ENCODE measurements at places on chromosomes 11 and 22.

GRCh38 chr11:61087426-61088119, 14.7 kb upstream of the CD5 start:
- DNase-seq: no peak

- peak; percentile 66 for DNase-seq
Observed at GRCh38 chr11:115503083-115503885, 931 bp downstream of the CADM1 start.

DNA sequence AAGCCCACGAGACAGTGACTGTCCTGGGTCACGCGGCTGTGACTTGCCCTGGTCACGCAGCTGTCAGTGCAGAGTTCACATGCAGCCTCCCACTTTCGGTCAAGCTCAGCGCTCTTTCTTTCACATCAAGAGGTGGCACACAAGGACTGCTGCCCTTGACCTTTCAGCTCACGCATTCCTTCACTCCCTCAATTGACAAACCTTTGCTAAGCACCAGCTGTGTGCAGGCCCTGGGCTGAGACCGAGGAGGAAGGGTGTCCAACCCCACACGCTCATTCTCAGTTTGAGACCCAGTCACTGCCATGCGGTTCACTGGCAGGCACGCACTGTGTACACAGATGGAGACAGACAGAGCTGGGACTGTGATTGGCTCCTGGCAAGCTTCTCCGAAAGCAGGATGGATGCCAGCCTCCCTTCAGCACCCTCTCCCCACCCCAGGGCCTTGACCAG, 70.3 kb downstream of the SCUBE1 start:
- no peak for DNase-seq

DNA sequence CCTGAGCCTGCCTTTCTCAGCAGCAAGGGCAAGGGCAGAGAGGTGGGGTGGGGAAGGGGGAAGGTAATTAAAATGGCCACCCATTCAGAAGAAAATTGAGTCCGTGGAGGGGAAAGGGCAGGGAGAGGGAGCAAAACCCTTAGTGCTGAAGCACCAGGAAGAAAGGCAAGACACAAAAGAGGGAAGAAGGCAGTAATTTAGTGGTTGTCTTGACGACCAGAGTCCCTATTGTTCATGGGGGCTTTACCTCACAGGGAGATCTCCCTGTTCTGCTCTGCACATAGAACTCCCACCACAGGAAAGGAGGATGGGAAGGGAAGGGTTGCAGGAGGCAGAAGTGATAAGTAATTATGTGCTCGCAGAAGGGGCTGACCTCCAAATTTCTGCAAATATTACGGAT, 23.4 kb downstream of the SNX19 start:
- no peak for DNase-seq

GRCh38 chr22:38264322-38264843, 8.4 kb downstream of the TMEM184B start:
- DNase-seq: no peak

- DNase-seq: no peak
Observed at GRCh38 chr11:115660030-115660805, 156.0 kb upstream of the CADM1 start.

DNA sequence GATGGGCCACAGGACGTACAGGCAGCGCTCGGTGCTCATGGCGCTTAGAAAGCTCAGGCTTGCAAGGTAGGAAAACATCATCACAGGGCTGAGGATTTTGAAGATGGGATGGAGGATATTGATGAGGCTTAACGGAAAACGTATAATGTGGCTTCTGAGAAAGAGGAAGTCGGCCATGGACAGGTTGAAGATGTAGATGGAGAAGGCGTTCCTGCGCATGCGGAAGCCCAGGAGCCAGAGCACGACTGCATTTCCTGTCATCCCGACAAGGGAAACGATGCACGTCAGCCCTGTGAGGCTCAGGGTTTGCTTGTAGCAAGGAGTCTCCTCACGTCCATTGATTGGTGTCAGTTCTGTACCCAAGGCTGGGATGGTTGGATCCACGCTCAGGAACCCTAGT, 17.4 kb upstream of the MRGPRX1 start:
- no peak for DNase-seq

GRCh38 chr11:76627606-76628005, 42.9 kb downstream of the LRRC32 start:
- DNase-seq: peak; percentile 34

DNA sequence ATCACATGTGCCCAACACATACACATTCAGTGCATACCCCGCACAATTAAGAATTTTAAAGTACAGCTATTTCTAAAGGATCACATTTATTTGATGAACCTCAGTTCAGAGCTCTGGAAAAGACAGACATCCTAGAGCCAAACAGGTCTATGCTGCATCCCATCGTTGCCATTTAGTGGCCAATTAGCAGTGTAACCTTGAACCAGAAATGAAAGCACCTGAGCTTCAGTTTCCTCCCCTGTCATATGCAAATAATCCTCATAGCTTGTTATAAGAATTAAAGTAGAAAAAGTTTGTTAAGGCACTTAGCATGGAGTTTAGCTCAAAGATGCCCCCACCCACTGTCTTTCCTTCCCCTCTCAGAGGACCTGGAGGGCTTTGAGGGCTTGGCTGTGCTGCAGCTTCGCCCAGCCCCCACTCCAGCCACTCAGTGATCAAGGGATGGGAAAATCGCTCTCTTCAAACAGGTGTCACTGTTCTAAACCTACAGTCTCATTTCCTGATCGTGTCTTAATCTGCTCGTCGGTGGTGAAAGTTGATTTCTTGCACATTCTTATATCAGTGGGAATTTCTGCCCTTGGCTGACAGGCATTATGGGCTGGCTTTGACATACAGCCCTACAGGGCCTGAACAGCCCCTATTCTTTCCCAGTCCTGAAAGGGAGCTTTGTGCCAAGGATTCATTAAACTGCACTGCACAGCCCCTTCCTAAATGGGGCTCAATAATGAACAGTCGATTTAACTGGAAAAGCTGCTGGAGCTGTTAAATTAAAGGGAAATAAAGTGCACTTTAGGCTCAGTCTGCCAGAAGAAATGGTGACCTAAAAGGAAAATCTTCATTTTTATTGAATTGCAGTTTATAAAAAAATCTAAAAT, 23.3 kb upstream of the FAM181B start:
- DNase-seq: no peak

- peak; percentile 84 for DNase-seq
Observed at GRCh38 chr11:35539781-35540281, 14.4 kb upstream of the PAMR1 start.

DNA sequence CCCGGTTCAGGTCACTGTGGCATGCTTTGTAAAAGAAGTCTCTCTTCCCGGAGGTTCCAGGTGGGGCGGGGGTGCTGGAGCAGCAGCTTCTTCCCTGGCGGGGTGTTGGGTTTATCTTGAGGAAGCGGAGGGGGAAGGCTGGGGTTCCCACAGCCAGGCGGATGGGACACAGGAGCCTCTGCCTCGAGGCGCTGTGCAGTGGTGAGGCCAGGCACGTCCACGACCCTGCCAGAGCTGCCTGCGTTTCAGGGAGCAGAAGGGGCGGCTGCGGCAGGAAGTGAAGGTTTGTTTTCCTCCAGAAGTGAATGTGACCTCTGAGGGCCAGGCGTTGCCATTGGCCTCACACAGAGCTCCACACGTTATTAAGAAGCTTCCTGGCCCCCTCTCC, 20.1 kb upstream of the ADORA2A start:
- no peak for DNase-seq

GRCh38 chr11:45021692-45022141, 71.0 kb upstream of the TP53I11 start:
- peak; percentile 82 for DNase-seq

DNA sequence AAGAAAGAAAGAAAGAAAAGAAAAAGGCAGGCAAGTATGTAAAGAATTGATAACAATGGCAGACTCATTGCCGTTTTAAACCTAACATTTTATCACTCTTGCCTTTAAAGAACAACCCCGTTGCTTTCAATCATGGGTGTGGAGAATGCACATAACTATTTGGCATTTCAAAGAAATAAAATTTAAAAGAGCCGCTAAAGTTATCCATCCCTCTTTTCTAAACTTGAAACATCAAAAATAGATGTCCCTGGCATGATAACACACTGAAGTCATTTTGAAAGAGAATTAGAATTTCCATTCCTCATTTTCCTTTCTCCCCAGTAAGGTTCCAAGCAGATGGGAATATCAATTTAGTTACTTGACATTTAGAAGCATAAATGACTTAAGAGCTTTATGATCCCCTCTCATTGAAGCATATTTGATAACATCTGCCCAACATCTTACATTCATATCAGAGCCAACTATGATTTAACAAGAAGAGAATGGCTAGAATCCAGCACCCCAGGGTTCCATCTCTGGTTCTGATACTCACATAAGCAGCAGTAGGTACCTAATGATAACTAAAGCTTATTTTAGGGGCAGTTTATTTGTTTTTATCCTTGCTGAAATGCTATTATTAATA, 529.6 kb upstream of the LRRC4C start:
- no peak for DNase-seq

DNA sequence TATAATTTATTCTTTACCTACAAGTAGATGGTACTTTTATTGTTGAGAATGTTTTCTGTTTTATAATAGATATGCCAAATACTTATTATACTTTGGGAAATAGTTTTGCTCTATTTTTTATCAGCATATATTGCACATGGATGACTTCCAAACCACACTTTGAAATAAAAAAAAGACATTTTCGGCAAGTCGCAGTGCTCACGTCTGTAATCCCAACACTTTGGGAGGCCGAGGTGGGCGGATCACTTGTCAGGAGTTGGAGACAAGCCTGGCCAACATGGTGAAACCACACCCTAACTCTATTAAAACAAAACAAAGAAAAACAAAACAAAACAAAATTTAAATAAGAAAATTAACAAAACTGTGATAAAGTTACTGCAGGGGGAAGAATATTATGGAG, 983.9 kb upstream of the CNTN5 start:
- DNase-seq: no peak

DNA sequence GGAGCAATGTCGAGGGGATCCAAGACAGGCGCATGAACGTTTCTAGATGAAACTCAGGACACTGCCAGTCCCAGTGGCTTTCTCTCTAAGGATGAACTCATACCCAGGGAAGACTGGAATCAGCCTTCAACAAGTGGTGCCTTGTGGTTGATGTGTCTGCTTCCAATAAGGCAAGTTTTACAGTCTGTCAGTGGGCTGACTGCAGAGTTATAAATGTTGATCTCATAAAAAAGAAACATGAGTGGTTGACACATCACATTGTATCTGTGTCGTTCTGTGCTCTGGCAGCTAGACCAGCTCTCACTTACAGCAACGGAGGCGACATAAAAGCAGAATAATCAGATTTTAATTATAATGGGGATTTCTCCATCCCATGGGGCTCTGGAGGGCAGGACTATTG, 96.7 kb downstream of the SNX19 start:
- no peak for DNase-seq

- peak; percentile 59 for DNase-seq
Observed at GRCh38 chr11:10414659-10415058, 40.4 kb upstream of the AMPD3 start.

GRCh38 chr11:132822276-132822675, 710.0 kb downstream of the OPCML start:
- DNase-seq: no peak

DNA sequence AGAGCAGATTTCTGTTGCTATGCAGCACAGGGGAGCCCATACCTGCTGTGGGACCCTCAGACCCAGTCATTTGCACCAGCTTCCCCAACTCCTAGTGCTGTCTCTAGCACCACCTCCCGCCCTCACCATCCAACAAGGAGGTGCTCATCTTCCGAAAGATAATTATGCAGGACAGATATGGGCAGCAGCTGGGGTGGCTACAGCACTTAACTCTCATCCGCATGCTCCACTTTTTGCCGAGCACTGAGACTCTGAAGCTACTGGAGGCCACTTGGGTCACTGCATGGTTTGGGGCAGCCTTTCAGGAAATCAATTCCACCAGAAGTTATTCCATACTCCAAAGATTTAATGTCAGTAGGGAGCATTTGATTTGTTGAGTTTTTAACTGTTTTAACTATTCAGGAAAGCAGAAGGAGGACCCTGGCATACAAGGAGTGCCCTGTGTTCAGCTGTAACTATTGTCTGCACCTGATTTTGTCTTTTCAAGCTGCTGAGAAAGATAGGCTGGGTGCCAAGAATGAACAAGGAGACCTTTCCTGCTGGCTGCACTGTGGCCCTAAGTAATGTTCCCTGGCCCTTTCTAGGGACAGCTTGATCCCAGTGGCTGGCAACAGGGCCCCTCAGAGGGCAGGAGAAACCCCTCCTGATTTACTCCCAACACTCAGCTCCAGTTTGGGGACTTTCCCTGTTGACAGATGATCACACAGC, 67.3 kb upstream of the CSNK2A3 start:
- no peak for DNase-seq

GRCh38 chr11:13136272-13136596, 127.1 kb downstream of the RASSF10 start:
- no peak for DNase-seq

- no peak for DNase-seq
Observed at GRCh38 chr11:9014826-9015225, 11.0 kb upstream of the NRIP3 start.

- no peak for DNase-seq
Observed at GRCh38 chr11:23405350-23405937, 545.2 kb upstream of the CCDC179 start.

GRCh38 chr22:26786398-26786797, 129.0 kb downstream of the MIAT start:
- DNase-seq: no peak

GRCh38 chr11:47257517-47258316, at the start of gene NR1H3:
TSS of gene NR1H3 (plus strand) at chr11:47257996. CDS start at chr11:47259217, 1,221 bp downstream.
- peak; percentile 84 for DNase-seq

DNA sequence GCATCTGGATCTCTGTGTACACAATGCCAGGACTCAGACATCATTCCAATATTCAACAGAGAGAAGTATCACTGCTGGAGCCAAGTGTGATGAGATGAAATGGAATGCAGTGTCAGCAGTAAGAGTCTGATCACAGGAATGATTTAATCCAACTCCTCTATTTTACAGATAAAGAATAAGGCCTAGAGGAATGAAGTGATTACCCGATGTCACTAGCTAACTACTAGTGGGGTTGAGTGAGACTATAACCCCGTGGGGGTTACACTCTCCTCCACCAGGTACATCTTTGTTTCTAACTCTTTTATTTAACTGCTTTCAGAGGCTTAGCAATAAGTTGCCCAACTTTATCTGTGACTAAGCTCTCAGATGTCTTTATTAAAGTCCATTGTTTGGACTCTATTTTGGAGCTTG, 94.2 kb upstream of the FAT3 start:
- DNase-seq: no peak

DNA sequence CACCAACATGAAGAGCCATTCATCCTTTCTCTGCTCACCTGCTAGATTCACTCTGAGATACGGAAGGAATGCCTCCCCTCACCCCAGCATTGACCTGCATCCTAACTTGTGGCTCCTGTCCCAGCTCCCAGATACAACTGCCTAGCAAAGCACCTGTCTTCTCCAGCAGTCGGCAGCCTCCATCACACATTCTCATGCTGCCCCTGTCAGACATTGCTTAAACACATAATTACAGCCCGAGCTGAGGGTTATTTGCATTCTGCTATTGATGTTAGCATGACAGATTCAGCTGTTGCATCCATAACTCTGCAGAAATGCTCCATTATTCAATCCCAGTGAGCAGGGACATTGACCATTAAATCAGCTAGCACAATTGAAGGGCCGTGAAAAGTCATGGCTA, 184.4 kb upstream of the NARS2 start:
- DNase-seq: no peak
